ENCODE measurements at places on chromosomes 11 and 22.

DNA sequence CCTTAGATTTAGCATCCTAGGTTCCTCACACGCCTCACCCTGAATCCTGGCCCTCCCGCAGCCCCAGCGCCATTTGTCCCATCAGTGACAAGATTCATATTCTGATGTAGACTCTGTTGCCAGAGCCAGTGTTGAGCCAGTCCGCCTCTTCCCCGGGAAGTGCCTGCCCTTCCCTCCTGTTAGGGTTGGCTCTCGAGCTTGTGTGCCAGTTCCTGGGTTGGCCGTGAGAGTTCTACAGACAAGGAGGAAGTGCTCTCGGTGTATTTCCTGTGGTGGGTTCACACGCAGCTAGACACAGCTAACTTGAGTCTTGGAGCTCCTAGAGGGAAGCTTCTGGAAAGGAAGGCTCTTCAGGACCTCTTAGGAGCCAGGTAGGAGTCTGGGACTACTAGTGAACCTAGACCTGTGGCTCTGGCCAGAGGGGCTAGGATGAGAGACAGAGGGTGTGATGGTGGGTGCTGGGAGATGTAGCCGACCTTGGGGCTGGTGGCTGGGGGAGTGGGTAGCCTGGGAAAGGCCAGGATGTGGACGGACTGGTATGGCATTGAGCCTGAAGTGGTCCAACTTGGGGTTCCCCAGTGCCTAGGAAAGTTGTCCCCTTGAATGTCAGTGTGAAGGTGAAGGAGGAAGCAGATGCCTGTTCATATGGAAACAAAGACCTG, at the start of gene IL18BP:
IL18BP (plus strand) TSS at position 261 of the 662 bp plus-strand sequence. CDS start 1,076 bp downstream, outside the sequence.
- no peak for DNase-seq

GRCh38 chr11:44766112-44766971, 39.6 kb downstream of the TSPAN18 start:
- DNase-seq, result no peak

- no peak for DNase-seq
Measured at GRCh38 chr11:2701230-2701629, 1.4 kb upstream of the KCNQ1OT1 start.

DNA sequence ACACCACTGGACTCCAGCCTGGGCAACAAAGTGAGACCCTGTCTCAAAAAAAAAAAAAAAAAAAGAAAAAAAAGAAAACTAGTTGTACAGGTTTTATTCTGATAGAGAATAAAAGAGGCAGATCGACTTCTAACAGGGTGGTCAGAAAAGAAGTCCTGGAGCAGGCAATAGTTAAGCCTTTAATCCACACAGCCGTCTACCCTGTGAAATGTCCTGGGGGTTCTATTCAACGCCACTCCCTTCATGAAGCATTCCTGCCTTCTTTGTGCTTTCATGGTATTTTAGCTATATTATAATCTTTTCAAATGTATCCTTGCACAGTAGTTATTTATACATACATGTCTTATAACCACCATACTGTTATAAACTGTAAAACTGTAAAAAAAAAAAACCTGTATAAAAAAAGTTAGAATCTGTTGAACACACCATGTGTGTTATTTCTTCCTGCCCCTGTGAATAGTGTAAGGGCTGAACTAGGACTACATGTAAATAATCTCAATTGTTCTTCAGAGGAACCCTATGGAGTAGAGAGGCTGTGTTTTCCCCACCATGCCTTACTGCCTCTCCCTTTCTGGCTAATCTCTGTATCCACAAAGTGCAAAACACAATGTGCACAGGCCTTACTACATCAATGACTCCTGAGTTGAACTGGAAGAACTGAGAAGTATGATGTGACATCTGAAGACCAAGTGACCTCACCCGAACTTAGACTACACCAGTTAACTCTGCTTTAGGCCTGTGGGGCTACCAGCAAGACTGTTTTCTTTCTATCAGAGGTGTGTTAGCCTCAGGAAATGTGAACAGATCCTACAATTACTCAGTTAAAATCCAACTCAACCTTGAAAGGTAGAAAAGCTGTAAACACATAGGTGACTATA, 25.3 kb downstream of the PRCP start:
- DNase-seq, result no peak

GRCh38 chr11:66346476-66347424, 679 bp downstream of the B4GAT1 start:
- no peak for DNase-seq

GRCh38 chr11:44884056-44884455, 66.6 kb downstream of the TP53I11 start:
- DNase-seq, result no peak

GRCh38 chr11:60895687-60896086, 10.7 kb downstream of the PRPF19 start:
- no peak for DNase-seq

- DNase-seq, result no peak
Measured at GRCh38 chr11:86749376-86749775, 51.0 kb upstream of the PRSS23 start.

DNA sequence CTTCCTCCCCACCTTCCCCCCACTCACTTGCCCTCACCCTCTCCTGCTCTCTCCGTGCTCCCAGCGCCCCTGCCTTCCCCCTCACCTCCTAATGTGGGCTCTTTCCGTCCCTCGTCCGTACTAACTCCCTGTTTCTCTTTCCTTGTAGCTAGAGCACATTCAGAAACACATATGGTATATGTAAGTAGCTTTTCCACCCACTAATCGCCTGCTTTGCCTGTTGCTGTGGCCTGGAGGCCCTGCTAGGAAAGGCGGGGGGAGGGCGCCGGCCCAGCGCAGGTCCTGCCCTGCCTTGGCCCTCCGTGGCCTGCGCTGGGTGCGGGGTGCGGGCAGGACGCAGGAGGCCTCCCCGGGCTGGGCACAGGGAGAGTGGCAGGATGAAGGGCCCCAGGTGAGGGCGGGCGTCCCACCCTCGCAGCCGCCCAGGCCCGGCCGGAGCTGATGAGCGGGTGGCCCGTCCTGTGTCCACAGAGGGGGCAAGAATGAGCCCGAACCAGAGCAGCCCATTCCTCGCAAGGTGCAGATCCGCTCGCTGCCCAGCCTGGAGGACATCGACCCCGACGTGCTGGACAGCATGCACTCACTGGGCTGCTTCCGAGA, 41.7 kb downstream of the MOB2 start:
- DNase-seq, result no peak

DNA sequence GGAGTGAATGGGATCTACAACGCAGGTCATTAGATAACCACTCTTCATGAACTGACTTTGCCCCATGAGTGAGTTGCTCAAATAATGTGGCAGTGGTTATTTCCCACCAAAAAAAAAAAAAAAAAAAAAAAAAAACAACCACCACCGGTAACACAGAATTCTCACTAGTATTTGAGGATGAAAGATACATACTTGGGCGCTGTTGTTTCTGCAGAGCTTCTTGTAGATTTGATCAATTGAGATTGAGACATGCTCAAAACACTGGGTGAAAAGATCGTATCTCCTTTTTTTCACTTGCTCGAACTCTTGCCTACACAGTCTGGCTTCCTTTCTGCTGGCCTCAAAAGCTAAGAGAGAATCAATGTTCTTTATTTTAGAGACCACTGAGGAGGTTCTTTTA, 44.1 kb downstream of the FAM118A start:
- DNase-seq, result no peak

- DNase-seq, result no peak
Measured at GRCh38 chr11:67442504-67443404, 522 bp downstream of the CORO1B start.

GRCh38 chr11:22407921-22408320, 69.7 kb downstream of the SLC17A6 start:
- DNase-seq, result no peak

GRCh38 chr11:29320196-29320595, 696.6 kb downstream of the KCNA4 start:
- DNase-seq, result no peak

GRCh38 chr11:72278905-72279304, 34.9 kb upstream of the PHOX2A start:
- DNase-seq, result no peak

- no peak for DNase-seq
Measured at GRCh38 chr22:46968848-46969247, 206.4 kb downstream of the TBC1D22A start.

- DNase-seq, result no peak
Measured at GRCh38 chr11:22392561-22392960, 54.4 kb downstream of the SLC17A6 start.

DNA sequence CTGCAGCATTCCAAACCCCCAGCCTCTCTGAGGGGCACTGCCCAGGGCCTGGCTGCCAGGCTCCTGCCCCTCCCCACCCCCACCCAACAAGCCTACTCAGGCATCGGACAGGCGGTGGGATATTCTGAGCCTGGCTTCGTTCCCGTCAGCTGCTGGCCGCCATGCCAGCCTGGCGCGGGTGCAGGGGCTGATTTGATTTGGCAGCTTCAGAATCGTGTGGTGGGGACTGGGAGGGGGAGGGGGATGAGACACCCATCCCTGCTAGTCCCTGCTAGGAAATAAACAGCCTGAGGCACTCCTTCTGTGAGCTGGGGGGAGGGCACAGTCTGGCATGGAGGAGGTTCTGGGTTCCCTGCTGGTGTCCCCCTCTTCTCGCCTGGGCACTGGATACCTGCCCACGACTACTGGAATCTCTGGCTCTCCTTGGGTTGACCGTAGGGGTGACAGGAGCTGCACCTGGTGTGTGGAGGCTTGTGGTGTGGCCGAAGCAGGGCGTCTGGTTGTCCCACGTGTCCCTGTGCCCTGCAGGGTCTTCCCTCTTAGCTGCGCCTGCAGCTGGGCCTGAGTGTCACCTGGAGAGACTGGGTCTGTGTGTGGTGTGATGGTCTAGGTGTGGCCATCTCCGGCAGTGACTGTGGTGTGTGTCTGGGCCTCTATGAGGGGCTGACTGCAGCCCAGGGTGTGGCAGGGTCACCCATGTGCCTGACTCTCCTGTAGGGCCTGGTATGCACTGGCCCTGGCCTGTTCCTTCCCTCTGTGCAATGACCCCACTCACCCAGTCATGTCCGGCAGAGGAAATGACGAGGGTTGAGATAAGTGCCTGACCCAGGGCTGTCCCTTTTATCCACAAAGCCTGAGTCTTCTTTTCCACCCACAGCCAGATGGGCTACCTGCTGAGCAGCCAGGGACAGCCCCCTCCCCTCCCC, 42.2 kb downstream of the PDE2A start:
- DNase-seq, result no peak

DNA sequence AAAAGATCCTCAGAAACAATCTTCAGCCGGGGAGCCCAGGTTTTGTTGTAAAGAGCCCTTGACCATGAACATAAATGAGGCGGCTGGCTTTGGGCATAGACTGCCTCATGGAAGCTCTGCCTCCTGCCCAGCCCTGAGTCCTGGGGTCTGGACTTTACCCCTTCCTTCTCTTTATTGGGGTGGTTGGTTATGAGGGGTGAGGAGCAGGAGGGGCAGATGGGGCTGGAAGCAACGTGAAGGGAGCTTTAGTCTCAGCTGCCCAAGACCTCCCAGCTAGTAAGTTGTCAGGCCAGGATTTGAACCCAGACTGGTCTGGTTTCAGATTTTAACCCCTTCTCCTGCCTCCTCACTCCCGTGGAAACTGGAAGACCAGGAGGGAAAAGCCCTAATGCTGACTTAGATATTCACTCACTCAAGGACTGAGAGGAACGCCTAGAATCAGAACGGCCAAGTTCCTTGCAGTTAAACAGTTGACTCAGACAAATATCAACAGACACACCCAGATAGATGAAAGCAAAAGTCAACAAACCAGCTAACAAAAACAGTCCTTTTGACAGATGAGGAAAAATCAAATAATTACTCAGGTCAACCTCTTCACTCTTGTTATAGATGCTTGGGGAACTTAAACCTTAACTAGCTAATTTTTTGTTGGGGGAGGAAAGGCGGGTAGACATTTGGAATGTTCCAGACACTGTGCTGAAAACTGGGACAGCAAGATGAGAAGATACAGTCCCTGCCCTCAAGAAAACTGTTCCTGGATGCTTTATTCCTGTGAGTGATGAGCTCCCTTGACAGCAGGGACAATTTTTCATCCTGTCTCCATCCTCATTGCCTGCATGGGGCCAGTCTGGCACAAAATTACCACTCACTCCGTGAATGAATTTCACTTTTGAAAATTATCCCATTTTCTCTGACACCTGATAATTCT, 20.8 kb upstream of the ARRB1 start:
- no peak for DNase-seq

- DNase-seq, result peak; percentile 14
Measured at GRCh38 chr22:45082795-45083194, 73.0 kb upstream of the PHF21B start.

DNA sequence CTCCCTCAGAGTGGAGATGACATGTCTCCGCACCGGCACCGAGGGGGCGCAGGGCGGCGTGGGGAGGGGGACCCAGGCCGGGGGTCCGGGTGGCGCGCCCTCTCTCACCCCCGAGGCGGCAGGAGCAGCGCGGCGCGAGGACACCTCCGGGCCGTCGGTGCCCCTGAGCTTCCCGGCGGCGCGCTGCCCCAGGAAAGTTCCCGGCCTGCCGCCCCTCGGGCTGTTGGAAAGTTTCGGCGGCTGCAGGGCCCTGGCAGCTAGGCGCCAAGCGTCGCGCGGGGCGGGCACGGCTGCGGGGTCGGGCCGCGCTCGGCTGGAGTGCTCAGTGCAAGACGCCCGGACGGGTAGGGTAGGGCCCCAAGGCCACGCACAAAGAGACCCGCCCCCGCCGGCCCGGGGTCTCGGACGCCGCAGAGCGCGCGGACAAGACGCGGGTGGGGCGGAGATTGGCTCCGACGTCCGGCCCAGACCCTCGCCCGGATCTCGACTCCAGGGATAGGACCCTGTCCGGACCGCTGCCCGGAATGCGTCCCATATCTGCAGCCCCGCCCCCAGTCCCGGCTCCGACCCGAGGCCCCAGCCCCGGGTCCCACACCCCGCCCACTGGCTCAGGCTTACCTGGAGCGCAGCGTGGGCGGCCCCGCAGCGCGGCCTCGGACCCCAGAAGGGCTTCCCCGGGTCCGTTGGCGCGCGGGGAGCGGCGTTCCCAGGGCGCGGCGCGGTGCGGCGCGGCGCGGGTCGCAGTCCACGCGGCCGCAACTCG, 471 bp downstream of the ARVCF start:
- DNase-seq, result no peak

- DNase-seq, result no peak
Measured at GRCh38 chr11:117428856-117429229, 101.2 kb downstream of the CEP164 start.

DNA sequence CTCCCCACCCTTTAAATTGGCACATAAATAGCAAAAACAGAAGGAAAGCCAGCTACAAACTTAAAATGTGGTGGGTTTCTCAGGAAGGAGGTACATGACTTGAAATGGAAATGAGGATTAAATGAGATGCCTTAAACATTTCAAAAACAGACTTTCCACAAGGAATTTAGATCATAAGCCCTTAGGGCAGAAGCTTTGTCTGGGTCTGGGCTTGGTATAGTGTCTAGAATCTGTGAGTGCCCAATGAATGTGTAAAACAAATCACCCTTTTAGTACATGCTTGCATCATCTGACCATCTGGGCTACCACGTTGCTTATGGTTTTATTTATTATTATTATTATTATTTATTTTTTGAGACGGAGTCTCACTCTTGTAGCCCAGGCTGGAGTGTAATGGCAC, 37.1 kb upstream of the CREB3L1 start:
- DNase-seq, result no peak

- no peak for DNase-seq
Measured at GRCh38 chr11:3103076-3103475, 45.9 kb upstream of the CARS1 start.

- no peak for DNase-seq
Measured at GRCh38 chr22:41910050-41911000, 4.5 kb downstream of the SHISA8 start.

GRCh38 chr11:118074785-118075184, 2.1 kb upstream of the TMPRSS4 start:
- no peak for DNase-seq
